ENCODE measurements at places on chromosomes 6 and 20. TPM values are rescaled to one million over a fixed set of nuclear protein-coding genes. Genes with fewer than 3 reads are reported as not detected.

CYP24A1 gene
- not detected for total RNA-seq

MDC1 gene
- 67.6 TPM for total RNA-seq

FBXL4 gene
- total RNA-seq: 18.0 TPM

ID1 gene
- total RNA-seq: 326 TPM

CDS2 gene
- total RNA-seq: 57.5 TPM

COL10A1 gene
- total RNA-seq: not detected

PRND gene
- not detected for total RNA-seq

C20orf144 gene
- total RNA-seq: 0.27 TPM

MTFR2 gene
- 3.8 TPM for total RNA-seq

ADGRF5 gene
- total RNA-seq: 0.04 TPM

SAMD5 gene
- total RNA-seq: 24.0 TPM

GRCh38 chr6:77205936-77206335 lies 257.4 kb downstream of the HTR1B start:
- no peak for DNase-seq

GRCh38 chr6:22804620-22805261 lies 235.4 kb downstream of the HDGFL1 start:
- no peak for DNase-seq

GRCh38 chr6:147947521-147947920 lies 395.1 kb upstream of the SASH1 start:
- DNase-seq: no peak

GRCh38 chr20:5046656-5047339 lies 45.5 kb upstream of the SLC23A2 start:
- DNase-seq: no peak

DNA sequence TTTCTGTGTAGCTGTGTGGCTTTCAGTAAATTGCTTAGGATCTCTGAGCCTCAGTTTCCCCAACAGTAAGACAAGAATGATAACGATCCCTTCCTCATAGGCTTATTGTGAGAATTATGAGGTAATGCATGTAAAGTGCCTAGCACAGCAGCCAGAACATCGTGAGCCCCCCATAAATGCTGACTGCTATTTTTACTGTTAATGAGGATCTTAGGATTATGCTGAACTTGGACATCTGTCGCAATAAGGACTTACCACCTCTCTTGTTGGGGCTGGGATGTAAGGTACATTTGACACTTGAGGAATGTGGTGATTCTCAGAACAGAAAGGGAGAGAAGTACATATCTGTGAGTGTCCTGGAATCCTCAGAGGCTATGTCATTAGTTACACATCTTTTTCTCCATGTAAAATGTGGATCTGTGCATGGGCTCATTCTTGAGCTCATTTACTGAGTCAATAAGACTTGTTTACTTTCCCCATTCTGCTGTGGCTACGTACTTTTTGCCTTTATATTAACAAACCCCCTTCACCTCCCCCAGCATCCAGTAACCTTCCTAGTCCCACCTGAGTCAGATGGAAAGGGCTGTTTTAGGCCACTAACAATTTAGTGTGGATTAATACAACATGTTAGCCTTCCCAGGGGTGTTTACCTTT lies 64.4 kb upstream of the PLEKHG1 start:
- no peak for DNase-seq

- no peak for DNase-seq
Measured at GRCh38 chr6:65988006-65988405, 281.0 kb upstream of the EYS start.

- no peak for DNase-seq
Measured at GRCh38 chr6:149468179-149468578, 16.6 kb downstream of the ZC3H12D start.

DNA sequence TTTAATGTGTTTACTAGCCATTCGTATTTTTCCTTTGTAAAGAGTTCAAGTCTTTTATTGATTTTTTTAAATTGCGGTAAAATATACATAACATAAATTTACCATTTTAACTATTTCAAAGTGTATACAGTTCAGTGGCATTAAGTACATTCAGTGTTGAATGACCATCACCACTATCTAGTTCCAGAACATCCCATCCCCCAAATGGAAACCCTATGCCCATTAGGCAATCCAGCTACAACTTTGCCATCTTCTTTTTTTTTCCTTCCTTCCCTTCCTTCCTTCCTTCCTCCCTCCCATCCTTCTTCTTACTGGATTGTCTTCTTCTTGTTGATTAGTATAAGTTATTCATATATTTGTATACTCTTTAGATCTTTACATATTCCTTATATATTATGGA lies 8.6 kb downstream of the LPIN3 start:
- DNase-seq: no peak

GRCh38 chr20:20930500-20930899 lies 175.7 kb downstream of the LINC00237 start:
- DNase-seq: no peak

GRCh38 chr6:151372164-151372563 lies 19.2 kb downstream of the ZBTB2 start:
- no peak for DNase-seq

DNA sequence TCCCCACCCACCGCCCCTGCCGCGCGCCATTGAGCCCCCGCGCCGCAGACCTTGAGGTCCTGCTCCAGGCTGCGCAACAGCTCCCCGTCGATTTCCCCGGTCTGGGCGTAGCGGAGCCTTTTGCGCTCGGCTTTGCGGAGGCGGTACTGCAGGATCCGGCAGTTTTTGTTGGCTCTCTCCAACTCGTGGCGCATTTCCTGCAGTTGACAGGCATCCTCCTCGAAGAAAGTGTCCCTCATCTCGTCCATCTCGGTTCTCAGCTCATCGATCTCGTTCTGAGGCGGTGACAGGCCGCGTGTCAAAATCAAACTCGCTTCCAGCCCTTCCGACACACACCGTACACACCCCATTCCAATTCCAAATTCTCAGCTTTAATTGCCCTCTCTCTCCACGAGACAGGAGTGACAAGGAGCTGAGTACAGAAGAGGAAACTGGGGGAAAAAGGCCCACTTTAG lies 4.3 kb downstream of the MTCL3 start:
- peak; percentile 19 for DNase-seq

- no peak for DNase-seq
Measured at GRCh38 chr6:16256781-16257180, 18.4 kb downstream of the GMPR start.

GRCh38 chr6:3235486-3235885 lies 8.0 kb upstream of the TUBB2B start:
- DNase-seq: no peak

GRCh38 chr6:119145111-119145510 lies 66.6 kb upstream of the FAM184A start:
- DNase-seq: no peak

DNA sequence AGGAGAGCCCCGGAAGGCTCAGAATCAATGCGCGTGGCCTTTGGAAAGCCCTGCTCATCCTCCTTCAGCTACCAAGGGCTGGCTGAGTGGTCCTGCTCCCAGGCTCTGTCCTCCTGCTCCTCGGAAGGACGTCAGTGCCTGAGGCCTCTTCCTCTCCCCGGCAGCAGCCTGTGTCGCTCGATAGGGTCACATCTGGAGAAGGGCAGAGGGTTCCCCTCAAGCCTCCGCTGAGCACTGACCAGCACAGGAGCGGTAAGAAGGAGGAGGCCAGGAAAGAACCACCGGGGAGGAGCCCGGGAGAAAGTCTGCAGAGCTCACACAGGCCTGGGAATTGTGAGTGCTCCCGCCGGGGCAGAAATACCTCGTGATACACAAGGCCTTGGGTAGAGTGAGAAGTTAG lies 21.2 kb downstream of the KIF25 start:
- DNase-seq: no peak

GRCh38 chr6:139644821-139645220 lies 270.4 kb upstream of the CITED2 start:
- DNase-seq: no peak

- no peak for DNase-seq
Measured at GRCh38 chr6:81655696-81656095, 96.8 kb downstream of the TENT5A start.

DNA sequence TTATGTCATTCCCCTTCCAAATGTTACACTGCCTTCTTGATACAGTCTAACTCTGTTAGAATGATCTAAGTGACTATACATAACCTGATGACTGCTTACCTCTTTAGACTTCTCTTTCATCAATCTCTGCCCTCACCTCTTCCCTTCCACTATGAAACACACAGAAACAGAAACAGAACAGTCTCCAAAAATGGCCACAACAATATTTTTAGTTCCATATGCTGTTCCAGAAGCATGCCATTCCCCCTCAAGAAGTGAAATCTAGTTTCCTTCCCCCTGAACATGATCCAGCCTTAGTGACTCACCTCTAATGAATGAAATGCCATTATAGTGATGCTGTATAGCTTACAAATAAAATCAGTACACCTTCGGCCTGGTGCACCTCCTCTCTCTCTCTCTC lies 229.3 kb upstream of the TENT5A start:
- DNase-seq: no peak

DNA sequence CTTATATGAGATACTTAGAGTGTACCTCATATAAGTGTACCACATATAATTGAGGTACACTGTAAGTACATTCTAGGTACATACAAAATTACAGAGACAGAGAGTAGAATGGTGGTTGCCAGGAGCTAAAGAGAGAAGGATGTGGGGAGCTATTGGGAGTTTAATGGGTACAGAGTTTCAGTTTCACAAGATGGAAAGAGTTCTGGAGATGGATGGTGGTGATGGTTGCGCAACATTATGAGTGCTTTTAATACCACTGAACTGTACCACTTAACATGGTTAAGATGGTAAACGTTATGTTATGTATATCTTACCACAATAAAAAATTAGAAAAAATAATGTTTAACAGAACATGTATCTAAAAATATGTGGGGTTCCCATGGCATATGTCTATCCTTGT lies 69.4 kb downstream of the PRND start:
- no peak for DNase-seq

GRCh38 chr6:28757429-28758045 lies 166.2 kb downstream of the TRIM27 start:
- no peak for DNase-seq

DNA sequence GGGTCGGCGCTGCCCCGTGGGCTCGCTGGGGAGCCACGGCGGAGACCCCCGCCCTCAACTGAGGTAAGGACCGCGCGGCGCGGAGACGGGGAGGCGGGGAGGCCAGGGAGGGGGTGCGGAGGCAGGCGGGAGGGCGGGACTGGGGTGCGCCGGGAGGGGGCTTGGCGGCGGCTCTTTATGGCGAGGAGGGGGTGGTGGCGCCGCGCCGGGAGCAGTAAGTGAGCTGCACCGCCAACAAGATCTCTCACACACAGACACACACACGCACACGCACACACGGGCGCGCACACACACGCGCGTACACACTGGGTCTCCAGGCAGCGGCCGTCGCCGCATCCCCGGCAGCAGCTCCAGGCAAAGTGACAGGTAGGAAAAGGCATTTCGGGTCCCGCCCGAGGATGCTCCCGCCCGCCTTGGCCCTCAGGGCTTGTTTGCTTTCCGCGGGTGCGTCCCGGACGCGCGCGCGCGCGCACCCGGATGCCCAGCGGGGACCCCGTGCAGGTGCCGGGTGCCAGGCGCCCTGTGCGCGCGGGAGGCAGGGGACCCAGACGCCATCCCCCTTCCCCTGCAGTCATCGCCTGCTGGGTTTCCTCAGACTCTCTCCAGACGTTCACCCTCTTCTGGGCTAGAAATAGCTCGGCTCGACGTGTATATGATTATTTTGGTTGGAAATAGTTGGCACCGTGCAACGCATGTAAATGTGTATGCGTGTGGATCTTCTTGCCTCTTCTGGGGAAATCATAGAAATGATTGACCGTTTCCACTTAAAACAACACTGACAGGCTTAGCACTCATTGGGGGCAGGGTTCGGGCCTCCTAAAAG lies at the start of gene PLCB4:
Gene PLCB4, plus strand, starts transcription at position 247 of the 823 bp plus-strand sequence. CDS start 238,728 bp downstream, outside the sequence.
- DNase-seq: peak; percentile 47

DNA sequence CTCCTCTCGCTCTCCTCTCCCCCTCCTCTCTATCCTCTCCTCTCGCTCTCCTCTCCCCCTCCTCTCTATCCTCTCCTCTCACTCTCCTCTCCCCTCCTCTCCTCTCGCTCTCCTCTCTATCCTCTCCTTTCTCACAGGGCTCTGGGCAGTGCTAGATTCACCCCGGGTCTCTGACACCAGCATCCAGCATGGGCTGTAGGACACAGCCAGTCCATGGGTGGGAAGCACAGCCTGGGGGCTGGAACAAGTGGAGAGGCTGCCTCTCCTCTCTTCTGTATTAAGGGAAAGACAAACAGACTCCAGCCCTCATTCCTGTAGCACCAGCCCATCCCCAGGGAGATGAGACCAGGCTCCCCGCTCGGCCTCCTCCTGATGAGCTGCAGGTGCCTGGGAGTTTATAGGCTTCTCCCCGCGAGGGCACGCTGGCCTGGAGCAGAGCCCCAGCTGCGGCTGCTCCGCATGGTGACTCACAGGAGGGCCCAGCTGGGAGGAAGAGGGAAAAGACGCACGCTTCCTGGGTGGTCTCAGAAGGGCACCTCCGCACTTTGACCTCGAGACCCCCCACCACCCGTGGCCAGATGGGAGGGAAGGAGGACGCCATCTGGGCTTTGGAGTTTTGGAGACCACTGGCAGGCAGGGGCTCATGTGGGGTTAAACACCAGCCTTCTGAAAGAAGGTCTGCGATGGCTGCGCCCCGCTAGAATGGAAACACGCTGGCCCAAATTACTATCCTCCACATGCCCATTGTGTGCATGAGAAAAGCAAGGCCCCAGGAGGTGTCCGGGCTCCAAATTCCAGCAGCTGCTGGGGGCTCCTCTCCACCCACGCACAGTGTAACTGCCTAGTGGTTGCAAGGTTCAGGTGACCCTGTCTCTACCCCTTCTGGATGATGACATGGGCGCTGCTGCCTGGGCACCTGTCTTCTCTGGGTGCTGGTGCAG lies 68.0 kb downstream of the BMP7 start:
- DNase-seq: no peak

- no peak for DNase-seq
Measured at GRCh38 chr6:3620937-3621336, 130.6 kb downstream of the PXDC1 start.

- no peak for DNase-seq
Measured at GRCh38 chr6:147873816-147874215, 365.3 kb downstream of the SAMD5 start.

- DNase-seq: no peak
Measured at GRCh38 chr20:45818239-45818638, 5.8 kb downstream of the UBE2C start.

DNA sequence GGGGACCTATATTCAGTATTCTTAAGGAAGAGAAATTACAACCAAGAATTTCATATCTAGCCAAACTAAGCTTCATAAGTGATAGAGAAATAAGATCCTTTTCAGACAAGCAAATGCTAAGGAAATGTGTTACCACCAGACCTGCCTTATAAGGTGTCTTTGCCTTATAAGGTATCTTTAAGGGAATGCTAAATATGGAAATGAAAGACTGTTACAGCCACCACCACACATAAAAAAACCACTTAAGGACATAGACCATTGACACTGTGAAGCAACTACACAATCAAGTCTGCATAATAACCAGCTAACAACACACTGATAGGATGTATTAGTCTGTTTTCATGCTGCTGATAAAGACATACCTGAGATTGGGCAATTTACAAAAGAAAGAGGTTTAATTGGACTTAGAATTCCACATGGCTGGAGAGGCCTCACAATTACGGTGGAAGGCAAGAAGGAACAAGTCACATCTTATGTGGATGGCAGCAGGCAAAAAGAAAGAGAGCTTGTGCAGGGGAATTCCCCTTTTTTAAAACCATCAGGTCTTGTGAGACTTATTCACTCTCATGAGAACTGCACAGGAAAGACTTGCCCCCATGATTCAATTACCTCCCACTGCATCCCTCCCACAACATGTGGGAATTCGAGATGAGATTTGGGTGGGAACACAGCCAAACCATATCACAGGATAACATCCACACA lies 119.2 kb upstream of the LAMA2 start:
- DNase-seq: no peak

GRCh38 chr6:34360556-34360955 lies 31.9 kb downstream of the NUDT3 start:
- no peak for DNase-seq

- DNase-seq: no peak
Measured at GRCh38 chr6:33794910-33795623, 6.1 kb upstream of the LEMD2 start.

- no peak for DNase-seq
Measured at GRCh38 chr6:209432-210103, 82.7 kb upstream of the DUSP22 start.
